ENCODE measurements at places on chromosomes 11 and 22.

- DNase-seq: no peak
These were observed 19.7 kb upstream of the ACR start for GRCh38 chr22:50718352-50718709.

GRCh38 chr11:94641167-94641761 is 74.1 kb downstream of the PIWIL4 start:
- DNase-seq: no peak

GRCh38 chr11:126214841-126215240 is 3.3 kb downstream of the FAM118B start:
- no peak for DNase-seq

GRCh38 chr22:40029189-40029890 is 34.6 kb downstream of the FAM83F start:
- DNase-seq: no peak

GRCh38 chr11:100525197-100525596 is 161.9 kb upstream of the ARHGAP42 start:
- no peak for DNase-seq

GRCh38 chr22:44025171-44026065 is 1.3 kb downstream of the PARVB start:
- DNase-seq: no peak

DNA sequence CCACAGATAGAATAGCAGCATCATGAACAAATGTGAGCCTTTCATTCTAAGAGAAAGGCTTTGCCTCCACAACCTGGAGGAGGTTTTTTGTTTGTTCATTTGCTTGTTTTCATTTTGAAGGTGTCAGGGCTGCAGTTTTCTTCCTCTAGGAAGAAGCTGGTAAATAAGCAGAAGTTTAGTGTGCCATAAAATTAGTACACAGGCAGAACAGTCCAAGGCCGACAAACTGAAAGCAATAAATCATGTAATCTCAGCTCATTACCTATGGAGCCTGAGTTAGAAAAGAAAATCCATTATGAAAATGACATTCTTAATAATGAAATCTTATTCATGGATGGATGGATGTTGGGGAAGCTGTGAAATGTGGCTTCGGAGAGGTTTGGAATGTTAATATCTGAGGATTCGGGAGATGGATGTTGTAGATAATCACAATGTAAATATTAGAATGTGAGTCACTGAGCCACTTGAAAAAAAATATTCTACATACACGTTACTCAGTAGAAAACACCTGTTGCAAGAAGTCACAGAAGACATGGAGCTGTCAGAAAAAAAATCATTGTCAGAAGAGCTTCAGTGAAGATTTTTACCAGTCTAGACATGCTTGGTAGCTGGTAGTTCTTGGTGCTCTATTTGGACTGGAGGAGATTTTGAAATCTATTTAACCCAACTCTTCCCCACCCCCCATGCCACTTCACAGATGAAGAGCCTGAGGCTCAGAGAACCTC is 15.0 kb upstream of the ZDHHC13 start:
- DNase-seq: no peak

GRCh38 chr11:34067383-34068065 is 16.0 kb downstream of the CAPRIN1 start:
- no peak for DNase-seq

- no peak for DNase-seq
These were observed 3.0 kb downstream of the CRYBA4 start for GRCh38 chr22:26624803-26625202.

- DNase-seq: no peak
These were observed 28.8 kb downstream of the TOB2 start for GRCh38 chr22:41417622-41418390.

- DNase-seq: no peak
These were observed 12.9 kb upstream of the OAF start for GRCh38 chr11:120197977-120198376.

DNA sequence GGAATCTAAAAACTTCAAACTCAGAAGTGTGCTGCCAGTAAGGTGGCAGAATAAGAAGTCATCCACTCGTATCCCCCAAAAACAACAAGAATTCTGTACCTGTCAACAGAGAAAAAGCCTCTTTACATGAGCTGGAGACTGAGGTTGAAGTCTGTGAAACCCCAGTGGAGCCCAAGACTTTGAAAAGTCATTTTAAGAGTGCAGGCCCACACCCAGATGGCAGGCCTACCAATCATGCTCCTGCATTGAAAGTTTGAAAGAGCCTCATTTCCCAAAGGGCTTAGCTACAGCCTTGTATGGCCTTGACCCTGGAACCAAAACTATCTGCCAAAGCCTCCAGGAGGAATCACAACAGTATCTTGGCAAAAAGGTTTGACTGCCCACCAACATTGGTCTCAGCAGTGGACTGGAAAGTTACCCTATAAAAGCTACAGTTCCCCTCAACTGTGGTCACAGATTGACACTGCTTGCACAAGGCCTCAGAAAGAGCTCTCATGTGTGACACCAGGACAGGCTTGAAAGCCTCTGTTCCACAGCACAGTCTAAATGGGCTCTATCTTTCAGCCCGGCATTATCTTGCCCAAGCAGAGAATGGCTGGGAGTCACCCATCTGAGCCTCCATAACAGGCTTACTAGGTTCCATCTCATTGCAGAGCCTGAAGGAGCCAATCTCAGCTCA is 47.7 kb downstream of the SLC22A9 start:
- no peak for DNase-seq

Data from retina (tissue), 1 donor.